Skin of body (tissue), 3 donors: ENCODE measurements at places on chromosomes 1 and 21. TPM values are rescaled to one million over a fixed set of nuclear protein-coding genes. Genes with fewer than 3 reads are reported as not detected.

CLCA4 gene
- 1.8 TPM for total RNA-seq

L1TD1 gene
- 1.5 TPM for total RNA-seq

ESRRG gene
- total RNA-seq: 2.3 TPM

SMIM11 gene
- total RNA-seq: 11.1 TPM

C1orf74 gene
- 5.9 TPM for total RNA-seq

LRRC53 gene
- total RNA-seq: not detected

CYP4X1 gene
- 2.8 TPM for total RNA-seq

SAMSN1 gene
- 9.6 TPM for total RNA-seq

PDZK1 gene
- 8.7 TPM for total RNA-seq

GJA8 gene
- total RNA-seq: not detected

ARHGAP29 gene
- 67.1 TPM for total RNA-seq

IPO13 gene
- total RNA-seq: 7.8 TPM
